ENCODE measurements at places on chromosomes 3 and 15.

GRCh38 chr3:160027541-160028195, 39.0 kb downstream of the IL12A start:
- DNase-seq, result no peak

DNA sequence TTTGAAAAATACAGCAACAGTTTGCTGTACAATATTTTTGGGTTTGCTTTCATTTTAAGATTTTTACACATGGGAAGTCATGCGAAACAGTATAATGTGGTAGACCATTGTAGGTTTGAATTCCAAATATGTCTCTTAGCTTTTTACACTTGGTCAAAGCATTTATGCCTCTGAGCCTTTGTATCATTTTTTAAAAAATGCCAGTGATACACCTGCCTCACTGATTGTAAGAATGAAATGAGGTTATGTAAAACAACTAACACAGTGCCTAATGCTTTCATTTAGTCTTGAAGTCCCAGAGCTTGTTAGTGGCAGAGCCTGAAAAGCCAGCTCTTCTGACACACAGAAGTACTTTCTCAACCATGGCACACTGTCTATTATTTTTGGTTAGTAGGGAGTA, 202.0 kb downstream of the UBE2E2 start:
- no peak for DNase-seq

DNA sequence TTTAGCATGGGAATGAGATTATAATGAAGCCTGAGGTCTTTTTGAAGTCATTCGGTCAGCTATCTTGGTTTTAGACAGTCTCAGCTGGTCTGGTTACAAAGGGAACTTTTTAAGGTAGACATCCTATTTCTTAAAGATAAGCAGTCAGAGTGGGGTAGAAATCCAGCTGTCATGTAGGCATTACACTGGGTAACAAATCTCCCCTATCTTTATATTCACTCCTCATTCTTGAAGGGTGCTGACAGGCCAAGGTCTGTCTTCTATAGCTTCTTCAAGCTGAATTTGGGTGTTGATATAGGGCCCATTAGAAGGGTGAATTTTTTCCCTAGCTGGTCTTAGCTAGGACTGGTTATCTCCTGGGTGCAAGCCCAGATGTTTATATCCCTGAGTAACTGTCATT, 21.2 kb upstream of the NDN start:
- DNase-seq, result no peak

DNA sequence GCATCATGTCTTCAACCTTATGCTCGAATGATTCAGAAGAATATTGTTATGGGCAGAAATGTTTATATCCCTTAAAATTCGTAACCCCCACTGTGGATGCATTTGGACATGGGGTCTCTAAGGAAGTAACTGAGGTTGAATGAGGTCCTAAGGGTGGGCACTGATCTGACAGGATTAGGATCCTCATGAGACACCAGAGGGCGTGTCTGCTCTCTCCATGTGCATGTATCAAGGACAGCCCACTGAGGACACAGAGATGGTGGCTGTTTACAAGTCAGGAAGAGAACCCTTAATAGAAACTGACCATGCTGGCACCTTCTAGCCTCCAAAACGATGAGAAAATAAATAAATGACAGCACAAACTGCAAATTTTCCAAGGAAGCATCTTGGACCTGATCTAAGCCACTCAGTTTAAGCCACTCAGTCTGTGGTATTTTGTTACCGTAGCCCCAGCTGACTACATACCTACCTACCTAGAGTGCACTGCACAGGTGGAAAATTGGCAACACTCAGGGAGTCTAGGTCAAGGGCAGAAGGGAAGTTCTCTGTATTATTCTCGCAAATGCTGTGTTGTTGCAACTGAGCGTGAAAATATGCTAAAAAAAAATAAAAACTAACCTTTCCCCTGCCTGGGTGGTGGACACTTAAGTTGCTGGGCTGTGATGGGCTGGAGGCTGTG, 126.6 kb downstream of the TJP1 start:
- no peak for DNase-seq

GRCh38 chr3:108455212-108455705, 55.1 kb downstream of the MYH15 start:
- DNase-seq, result no peak

DNA sequence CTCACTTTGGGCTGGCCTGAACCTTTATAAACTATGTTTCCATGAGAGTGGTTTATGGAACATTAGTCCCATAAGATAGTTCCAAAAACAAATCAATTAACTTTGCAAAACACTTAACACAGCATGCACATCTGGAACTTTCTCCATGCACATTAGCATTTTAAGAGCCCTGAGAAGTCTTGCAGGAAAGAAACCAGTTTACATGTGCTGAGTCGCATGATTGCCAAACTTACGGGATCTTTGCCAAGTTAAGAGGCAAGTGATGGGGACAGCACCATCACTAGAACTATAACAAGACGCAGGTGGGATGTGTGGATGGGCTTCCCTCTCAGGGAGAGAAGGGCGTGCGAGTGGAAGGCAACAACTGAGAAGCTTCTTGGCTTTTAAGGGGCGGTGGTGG, 20.7 kb downstream of the ADAMTS9 start:
- no peak for DNase-seq

GRCh38 chr15:67915461-67916374, 75.9 kb upstream of the RNU6-1 start:
- peak; percentile 84 for DNase-seq

- DNase-seq, result no peak
These were observed 7.6 kb upstream of the RAMAC start for GRCh38 chr15:82978438-82978837.

DNA sequence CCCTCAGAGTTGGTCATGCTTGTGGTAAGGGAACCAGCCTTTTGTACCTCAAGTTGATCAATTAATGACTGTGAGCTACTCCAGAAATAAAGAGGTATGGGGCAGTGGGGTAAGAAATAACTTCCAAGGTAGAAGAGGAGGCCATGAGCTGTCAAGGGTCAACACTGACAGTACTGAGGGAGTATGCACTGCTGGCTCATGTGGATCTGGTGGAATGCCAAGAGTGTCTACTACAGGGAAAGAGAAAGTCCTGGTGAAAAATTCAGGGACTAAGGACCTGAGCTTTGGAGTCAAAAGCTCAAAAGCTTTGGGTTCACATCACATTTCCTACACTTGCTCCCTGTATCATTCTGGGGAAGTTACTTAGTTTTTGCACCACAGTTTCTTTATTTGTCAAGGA, 154.9 kb downstream of the SEMA6D start:
- no peak for DNase-seq

GRCh38 chr3:190442240-190442639, 7.5 kb downstream of the TMEM207 start:
- DNase-seq, result no peak

- DNase-seq, result peak; percentile 30
These were observed 107.0 kb downstream of the TOP2B start for GRCh38 chr3:25557694-25558093.

- no peak for DNase-seq
These were observed 10.6 kb upstream of the PRKCI start for GRCh38 chr3:170211668-170212067.

DNA sequence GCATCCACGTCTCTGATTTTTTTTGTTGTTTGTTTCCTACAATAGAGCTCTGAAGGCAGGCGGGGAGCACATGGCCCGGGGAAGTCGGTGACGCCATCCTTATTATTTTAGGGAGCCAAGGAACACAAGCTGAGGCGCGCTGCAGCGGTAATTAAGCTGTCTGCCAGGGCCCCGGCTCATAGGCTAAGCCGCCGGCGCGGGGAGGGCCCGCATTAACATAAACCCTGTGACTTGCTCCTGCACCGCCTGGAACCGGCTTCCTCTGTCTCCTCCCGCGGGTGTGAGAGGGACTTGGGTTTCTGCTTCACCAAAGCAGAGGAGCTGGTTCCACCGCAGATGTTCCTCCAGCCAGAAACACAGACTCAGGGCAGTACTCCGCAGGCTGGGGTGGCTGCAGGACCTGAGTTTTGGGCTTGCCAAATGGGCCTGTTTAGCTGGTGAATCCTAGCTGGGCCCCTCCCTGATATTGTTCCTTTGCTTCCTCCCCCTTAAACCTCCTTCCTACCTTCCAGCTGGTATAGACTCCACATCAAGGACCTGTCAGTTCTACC, 25.3 kb downstream of the ANP32A start:
- DNase-seq, result peak; percentile 82

DNA sequence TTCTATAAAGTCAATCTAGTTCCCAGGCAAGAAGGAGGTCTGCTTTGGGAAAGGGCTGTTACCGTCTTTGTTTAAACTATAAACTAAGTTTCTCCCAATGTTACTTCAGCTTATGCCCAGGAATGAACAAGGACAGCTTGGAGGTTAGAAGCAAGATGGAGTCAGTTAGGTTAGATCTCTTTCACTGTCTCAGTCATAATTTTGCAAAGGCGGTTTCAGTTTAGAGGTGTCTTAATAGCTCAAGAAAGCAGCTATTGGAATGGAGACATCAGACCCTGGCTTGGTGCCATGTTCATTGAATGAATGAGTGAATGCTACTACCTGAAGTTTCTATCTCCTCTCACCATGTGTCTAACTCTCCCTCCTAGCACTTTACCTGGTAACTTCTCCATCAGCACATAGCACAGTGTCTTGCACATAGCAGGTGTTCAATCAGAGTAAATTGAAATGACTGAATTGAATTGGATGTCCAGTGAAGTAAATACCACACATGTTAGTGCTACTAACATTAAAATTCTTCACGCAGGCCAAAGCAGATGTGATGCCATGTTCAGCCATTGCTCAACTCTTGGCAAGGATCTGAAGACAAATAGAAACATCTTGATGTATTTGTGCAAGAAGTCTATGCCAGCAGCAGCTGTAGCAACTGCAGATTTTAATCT, 28.2 kb downstream of the CLEC3B start:
- DNase-seq, result no peak

DNA sequence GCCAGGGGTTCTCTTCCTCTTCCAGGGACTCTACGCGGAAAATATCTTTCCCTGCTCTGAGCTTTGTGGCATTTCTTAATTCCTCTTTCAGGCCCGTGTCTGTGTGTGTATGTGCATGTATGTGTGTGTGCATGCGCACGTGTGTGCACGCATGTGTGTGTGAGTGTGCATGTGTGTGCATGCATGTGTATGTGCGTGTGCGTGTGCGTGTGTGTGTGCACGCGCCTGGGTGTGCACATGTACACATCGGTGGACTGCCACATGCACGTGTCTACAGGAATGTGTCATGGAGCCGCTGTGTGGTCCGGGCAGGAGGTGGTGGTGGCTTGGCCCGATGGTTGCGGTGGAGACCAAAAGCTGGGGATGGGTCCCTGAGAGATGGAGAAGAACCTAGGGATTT, 133.0 kb downstream of the FBLN2 start:
- no peak for DNase-seq

- DNase-seq, result no peak
These were observed 114.9 kb upstream of the MLF1 start for GRCh38 chr3:158456114-158456513.

DNA sequence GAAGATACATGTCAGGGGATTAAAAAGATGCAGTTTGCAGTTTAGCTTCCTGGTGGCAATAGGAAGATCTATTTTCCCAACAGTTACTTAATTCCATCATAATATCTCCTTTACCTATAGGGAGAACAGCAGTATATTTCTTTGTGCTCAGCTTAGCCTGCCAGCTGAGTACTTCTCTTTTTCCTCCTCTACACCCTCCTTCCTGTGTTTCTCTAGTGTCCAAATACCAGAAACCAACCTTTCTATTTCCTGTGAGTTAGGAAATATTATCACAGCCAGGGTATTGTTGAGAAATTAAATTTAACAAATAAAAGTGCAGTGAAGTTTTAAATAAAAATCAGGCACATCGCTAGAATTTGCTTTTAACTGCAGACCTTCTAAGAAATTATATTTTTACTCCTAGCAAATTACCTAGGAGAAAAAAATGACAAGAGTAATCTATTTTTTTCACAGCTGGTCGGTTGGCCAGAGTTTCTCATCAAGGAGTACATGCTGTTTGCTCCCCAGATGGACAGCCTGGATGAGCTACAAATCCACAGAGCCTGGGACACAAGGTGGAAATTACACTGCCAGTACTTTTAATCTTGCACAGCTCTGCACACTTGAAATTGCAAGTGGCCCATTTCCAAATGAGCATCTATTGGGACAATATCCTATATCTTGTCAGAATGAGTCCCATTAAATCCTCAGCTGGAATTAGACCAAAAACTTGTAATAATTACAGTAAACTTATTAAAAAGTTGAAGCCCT, 185.2 kb upstream of the CFAP20DC start:
- no peak for DNase-seq

DNA sequence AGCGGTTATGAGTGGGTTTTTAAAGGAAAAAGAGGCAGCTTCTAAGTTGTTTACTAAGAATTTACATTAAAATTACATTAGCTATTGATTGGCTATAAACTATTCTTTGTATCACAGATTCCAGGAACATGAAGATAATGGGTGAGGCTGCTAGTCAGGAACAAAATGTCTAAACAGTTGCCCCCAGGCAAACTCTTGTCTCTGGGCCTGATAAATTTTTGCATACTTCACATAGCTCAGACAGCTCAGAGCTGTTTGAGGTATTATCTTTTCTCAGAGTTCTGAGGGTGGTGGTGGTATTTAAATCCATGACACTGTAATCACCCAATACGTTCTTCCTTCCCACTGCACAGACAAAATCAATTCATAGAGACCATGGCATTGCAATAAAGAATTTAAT, 2.1 kb upstream of the HACD2 start:
- DNase-seq, result no peak

DNA sequence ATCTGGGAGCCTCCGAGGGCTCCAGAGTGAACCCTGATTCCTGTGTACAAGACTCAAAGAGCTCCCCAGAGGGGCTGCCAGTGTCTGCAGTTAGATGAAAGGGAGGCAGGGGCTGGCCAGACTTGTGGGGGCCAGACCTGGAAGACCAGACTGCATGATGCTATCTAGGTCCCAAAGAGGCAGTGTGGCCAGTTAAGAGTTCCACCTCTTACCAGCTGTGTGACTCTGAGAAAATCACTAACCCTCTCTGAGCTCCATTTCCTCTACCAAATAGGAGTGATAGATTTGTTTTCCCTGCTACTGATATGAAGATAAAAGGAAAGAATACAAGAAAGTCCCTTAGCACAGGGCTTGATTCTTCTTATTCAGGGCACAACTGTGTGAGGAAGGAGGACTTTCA, 29.0 kb downstream of the ACSBG1 start:
- DNase-seq, result no peak

DNA sequence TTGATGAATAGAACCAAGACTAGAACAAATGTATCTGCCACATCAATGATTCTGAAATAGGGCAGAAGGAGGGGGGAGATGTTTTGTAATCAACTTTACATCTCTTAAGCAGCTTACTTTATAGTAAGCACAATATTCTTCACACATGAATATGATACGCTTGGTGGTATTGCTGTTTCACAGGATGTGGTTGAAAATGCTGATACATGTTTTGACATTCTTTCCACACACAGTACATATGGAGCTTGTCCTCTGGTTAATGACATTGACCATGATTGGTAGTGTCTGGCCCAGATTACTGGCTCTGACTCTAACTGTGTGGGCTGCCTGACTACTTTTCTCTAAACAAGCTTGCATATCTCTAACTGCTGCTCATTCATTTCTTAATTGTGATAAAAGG, 168.9 kb downstream of the KLHL25 start:
- no peak for DNase-seq

- DNase-seq, result peak; percentile 68
These were observed 3.9 kb upstream of the FSIP1 start for GRCh38 chr15:39786447-39787056.

GRCh38 chr3:134312873-134313846, 61.1 kb downstream of the AMOTL2 start:
- peak; percentile 73 for DNase-seq

GRCh38 chr15:28132524-28133275, 33.6 kb upstream of the OCA2 start:
- no peak for DNase-seq

- DNase-seq, result no peak
These were observed 380.8 kb downstream of the LRTM1 start for GRCh38 chr3:54547051-54547450.

Measured in muscle of arm (tissue), 14 donors.